Activated T-cell treated with anti-CD3 and anti-CD28 coated beads, Interleukin-2, amount 50 U/mL, for 72 hours (primary cell): ENCODE measurements at places on chromosomes 11 and 22.

- peak; percentile 40 for DNase-seq
Observed at GRCh38 chr11:10878408-10879214, 20.8 kb upstream of the ZBED5 start.

DNA sequence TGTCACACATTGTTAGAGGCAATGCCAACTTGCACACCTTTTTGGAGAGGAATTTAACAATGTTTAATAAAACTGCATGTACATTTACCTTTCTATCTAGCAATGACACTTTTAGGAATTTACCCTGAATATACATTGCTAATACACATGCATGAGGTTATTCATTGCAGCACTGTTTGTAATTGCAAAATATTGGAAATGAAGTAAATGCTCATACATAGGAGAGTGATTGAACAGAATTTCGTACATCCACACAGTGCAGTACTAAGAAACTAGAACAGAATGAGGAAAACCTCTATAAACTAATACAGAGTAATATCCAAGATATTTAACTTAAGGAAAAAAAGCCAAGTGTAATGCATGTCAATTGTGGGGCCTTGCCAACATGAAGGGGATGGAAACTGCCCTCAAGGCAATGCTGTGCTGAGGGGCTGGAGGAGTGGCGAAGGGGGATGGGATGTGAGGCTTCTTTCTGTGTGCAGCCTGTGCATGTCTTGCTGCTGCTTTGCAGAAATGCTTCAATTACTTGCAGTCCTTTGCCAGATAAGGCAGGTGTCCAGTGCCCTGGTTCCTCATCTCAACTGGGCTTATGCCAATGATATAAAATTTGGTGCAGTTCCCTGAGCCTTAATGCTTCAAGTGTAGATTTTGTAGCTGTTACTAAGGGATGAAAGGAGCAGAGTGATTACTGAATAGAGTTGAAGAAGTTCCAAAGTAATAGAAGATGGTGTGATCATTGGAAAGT, 96.1 kb downstream of the GRIA4 start:
- no peak for DNase-seq

GRCh38 chr11:69637941-69638871, 2.8 kb upstream of the CCND1 start:
- DNase-seq, result no peak

- no peak for DNase-seq
Observed at GRCh38 chr11:67371189-67371910, 2.0 kb downstream of the CLCF1 start.
